Smooth muscle cell of the pulmonary artery (primary cell): ENCODE measurements at places on chromosomes 5 and 9. TPM values are rescaled to one million over a fixed set of nuclear protein-coding genes. Genes with fewer than 3 reads are reported as not detected.

The PCDHB2 gene
- 3.6 and 4.4 TPM in 2 replicates for total RNA-seq

The GADD45G gene
- total RNA-seq, result 0.20 and 0.36 TPM in 2 replicates

The RMND5B gene
- total RNA-seq, result 29.1 and 30.0 TPM in 2 replicates

The TTF1 gene
- 7.2 and 8.0 TPM in 2 replicates for total RNA-seq

The SPRY4 gene
- total RNA-seq, result 13.2 and 14.6 TPM in 2 replicates
